Panc1 (cell line): ENCODE measurements at places on chromosomes 12 and 14. TPM values are rescaled to one million over a fixed set of nuclear protein-coding genes. Genes with fewer than 3 reads are reported as not detected.

GRCh38 chr12:30514666-30515065, 181.0 kb downstream of the IPO8 start:
- no peak for DNase-seq

- no peak for DNase-seq
Measured at GRCh38 chr14:89849931-89850330, 104.6 kb downstream of the EFCAB11 start.

DNA sequence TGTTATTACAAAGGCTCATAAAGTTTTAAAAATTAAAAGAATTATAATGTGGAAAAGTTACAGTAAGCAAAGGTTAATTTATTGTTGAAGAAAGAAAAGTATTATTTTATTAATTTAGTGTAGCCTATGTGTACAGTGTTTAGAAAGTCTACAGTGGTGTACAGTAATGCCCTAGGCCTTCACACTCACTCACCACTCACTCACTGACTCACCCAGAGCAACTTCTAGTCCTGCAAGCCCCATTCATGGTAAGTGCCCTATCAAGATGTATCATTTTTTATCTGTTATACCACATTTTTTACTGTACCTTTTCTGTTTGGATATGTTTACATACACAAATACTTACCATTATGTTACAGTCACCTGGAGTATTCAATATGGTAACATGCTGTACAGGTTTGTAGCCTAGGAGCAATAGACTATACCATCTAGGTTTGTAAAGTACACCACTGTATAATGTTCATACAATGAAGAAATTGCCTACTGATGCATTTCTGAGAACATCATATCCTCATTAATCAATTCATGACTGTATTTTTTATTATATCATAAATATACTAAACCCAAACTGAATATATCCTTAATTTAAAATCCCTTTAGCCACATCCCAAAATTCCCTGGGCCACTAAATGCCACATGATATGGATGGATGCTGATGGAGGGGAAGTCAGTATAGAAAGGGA, 43.6 kb upstream of the NID2 start:
- DNase-seq: no peak

GRCh38 chr12:6953442-6954315, 2.5 kb downstream of the PTPN6 start:
- no peak for DNase-seq

ST8SIA1 gene
- 0.13 TPM for total RNA-seq

DNA sequence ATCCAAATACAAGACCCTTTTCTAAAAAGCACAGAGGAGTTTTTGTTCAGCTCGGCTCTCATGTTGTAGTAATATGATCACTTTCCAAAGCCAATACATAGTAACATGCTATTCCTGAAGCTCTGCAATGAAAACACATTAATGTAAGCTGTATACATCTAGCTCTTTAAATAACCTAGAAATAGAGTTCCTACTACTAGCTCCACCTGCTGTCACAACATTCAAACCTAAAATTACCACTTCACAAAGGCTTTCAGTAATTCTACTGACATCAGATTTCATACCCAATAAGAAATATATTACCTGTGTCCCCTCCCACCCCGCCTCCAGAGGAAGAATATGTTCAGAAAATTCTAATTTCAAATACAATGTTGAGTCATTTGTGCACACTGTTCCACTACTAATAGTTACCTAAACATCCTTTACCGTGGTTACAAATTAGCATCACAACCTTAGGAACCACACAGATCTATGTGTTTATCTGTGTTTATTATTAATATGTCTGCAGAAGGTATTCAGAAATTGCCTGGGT, 17.8 kb downstream of the EFCAB11 start:
- DNase-seq: no peak

DNA sequence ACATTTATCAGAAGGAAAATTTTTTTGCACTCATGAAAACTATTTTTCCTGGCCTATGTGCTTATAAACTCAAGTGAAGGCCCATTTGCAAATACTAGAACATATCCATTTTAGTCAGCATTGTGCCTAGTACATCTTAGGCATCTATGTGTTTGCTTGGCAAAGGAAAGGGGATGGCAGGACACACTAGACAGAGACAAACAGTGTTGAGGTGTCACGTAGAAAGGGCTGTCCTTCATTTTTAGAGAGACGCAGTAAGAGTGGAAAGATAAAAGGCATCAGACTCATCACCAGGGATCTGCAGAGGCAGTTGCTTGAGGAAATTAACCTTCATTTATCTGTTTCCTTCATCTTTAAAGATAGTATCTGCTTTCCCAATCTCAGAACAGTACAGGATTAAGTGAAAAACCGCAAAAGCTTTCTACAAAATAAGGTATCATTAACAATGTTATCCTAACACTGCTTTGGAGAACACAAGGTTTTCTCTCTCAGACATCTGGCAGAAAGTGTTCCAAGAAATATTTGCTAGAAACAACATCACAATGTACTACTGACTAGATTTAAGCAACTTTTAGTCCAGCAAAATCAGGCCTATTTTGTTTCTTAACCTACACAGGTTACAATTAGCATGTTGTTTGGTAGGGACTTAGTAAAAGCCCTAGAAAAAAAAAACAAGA, 2.0 kb downstream of the YBX3 start:
- DNase-seq: no peak

- DNase-seq: no peak
Measured at GRCh38 chr12:41287500-41288141, 99.5 kb downstream of the PDZRN4 start.
